Stimulated activated CD4-positive, alpha-beta T cell treated with anti-CD3 and anti-CD28 coated beads, Interleukin-2, amount 100 ng/mL, for 24 hours (primary cell): ENCODE measurements at places on chromosomes 12 and 14.

GRCh38 chr14:99777951-99778350 lies 15.3 kb upstream of the EML1 start:
- no peak for DNase-seq

DNA sequence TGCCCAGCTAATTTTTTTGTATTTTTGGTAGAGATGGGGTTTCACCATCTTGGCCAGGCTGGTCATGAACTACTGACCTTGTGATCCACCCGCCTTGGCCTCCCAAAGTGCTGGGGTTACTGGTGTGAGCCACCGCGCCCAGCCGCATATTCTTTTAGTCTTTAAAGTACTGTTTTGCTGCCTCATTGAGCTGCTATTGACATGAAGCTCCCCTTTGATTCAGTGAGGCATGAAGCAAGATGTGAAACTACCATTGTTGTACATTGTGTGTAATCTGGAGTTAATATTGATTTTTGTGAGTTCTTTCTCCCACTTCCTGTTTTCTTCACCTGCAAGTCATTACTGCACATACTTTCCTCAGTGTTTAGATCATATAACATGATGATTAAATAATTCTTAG lies 80.8 kb downstream of the MNAT1 start:
- no peak for DNase-seq

- no peak for DNase-seq
Measured at GRCh38 chr14:20612403-20612802, 21.2 kb upstream of the RNASE12 start.

DNA sequence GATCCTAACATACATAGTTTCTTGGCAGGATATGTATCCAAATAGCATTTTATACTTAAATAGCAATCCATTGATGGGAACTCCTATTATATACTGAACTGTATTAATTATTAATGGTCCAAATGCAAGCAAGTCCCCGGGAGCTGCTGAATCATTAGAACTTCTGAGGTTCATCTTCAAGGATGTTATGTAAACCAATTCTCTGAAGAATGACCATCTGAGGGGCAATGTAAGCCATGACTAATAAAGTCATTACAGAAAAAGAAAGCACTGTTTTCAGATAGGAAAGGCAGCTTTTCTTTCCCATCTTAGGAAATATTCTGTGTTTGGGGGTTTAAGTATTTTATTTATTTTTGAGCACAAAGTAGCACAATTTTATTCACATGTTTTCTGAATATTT lies 166.1 kb upstream of the SLC16A7 start:
- DNase-seq, result no peak

GRCh38 chr14:94364964-94365363 lies 23.4 kb downstream of the SERPINA1 start:
- no peak for DNase-seq

- DNase-seq, result peak; percentile 8
Measured at GRCh38 chr14:104398656-104399055, 180.9 kb upstream of the C14orf180 start.

DNA sequence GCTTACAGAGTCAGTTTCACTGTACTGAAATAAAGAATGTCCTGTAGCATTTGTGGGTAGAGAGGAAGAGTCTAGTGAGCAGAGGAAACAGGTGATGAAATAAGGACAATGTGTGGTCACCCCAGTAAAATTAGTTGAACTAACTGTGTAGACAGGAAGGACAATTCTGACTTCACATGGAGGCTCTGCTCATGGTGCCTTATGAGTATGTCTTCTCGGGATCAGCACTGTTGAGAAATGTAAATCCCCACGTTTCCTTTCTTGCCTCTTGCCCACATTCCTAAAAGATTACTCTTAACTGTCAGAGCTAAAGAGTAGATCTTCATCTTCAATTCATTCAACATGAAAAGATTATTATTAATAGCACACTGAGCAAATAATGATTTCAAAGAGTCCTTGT lies 113.2 kb upstream of the FLRT2 start:
- DNase-seq, result no peak

- DNase-seq, result no peak
Measured at GRCh38 chr12:48750215-48750614, 33.7 kb upstream of the CCNT1 start.

DNA sequence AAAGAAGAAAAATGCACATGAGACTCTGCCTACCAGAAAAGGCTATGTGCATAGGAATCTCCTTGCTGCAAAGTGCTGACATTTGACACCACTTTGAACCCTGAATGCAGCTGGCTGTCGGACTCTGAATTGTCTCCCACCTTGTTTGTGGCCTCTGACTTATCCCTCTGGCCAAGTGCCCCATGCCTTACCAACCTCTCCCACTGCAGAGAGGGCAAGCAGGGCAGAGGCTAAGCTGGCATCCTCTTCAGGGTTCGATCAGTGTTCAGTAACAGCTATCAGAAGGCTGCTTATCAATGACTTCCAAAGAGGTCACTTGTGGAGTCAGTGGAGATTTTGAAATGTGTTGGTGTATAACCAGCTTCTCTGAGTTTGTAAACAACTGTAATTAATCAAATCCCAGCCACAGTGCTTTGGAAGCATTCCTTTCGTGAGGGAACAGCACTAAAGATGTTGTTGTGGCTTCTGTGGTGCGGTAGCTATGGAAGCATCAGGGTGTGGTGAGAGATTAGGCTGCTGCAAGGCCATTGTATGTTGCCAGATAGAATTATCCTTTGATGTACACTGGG lies 22.6 kb upstream of the BMP4 start:
- DNase-seq, result no peak

- no peak for DNase-seq
Measured at GRCh38 chr12:89151536-89151935, 200.8 kb downstream of the DUSP6 start.

DNA sequence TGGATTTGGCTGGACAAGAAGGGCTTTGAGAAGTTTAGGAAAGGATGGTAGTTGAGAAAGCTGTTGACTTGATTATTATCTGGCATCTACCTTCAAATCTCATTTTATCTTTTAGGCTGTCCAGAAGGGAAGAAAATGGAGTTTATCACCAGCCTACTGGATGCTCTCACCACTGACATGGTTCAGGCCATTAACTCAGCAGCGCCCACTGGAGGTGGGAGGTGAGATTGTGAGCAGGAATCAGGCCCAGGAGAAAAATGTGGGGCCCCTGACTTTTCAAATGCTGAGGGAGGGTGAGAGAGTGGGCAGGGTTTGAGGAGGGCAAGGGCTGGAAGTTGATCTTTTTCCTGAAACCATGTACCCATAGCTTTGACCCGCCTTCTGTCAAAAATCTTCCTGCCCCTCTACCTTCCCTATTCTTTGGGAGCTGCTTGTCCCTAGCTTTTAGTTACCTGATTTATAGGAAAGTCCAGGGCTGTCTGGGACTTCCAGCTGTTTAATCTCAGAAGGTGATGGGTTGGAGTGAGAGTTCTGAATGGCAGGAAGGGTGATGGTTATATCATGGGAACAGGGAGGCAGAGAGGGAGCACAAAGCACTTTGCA lies 134.2 kb downstream of the SMOC1 start:
- peak; percentile 35 for DNase-seq

DNA sequence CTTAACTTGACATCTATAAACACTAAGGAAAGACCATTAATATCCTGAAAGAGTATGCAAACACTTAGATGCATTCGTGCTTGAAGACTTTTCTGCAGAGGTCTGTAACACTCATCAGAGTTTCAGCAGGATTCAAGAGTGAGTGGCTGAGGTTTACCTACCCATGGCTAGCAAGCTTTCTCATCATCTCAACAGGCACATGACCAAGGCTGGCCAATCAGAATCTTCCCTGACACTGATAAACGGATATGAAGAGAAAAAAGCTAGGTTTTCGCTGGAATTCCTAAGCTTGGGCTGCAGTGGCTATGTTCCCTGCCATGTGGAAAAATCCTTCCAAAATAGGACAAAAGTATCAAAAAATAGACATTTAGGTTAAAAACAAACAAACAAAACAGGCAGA lies 162.1 kb upstream of the USP15 start:
- no peak for DNase-seq
